ENCODE measurements at places on chromosomes 16 and 17. TPM values are rescaled to one million over a fixed set of nuclear protein-coding genes. Genes with fewer than 3 reads are reported as not detected.

- DNase-seq, result no peak
Measured at GRCh38 chr17:44004761-44005526, 522 bp downstream of the NAGS start.

TMEM92 gene
- 0.35 TPM for total RNA-seq

GRCh38 chr17:73431401-73432205 lies 119.8 kb upstream of the CDC42EP4 start:
- no peak for DNase-seq

DNA sequence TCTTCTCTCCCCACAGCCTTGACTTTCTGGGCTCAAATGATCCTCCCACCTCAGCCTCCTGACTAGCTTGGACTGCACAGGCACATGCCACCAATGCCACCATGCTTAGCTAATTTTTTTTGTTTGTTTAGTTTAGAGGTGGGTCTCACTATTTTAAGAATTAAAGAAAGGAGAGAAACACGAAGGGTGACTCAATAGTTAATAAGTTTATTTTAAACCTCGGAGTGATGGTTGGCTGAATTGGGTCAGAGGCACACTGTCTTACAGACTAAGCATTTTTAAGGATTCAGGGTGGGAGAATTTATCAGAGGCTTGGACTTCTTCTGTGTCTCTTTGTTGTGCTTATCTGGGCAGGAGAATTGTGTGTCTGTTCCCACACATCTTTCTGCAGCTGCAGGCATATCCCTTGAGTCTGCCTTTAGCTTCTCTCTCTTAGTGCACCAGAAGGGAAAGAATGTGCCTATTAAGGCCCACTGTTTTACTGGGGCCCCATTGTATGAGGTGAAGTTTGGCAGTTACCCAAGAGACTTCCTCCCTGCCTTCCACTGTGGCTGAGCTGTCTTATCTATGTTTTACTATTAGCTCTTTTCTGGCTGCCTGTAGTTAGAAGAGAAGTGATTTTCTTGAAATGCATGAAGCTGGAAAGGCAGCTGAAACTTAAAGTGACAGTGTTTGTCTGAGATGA lies 2172.0 kb downstream of the TP53TG3F start:
- no peak for DNase-seq

NTN1 gene
- total RNA-seq, result 7.7 TPM

GRCh38 chr17:50865868-50866260 lies 290 bp downstream of the TOB1 start:
- no peak for DNase-seq

DNA sequence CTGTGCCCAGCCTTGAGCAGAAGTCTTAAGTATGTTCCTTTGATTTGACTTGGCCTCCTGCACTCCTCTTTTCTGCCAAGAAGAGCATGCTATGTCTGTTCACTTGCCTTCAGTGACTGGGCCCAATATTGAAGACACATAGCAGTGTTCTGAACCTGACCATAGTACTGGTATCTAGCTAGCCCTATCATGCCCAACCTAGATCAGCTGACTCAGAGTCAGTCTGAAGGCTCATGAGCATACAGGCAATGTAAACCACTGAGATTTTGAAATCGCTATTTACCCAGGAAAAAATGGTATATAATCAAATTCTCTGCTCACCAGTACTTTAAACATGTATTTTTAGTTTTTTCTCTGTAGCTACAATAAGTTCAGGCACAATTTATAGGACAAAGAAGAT lies 129.4 kb downstream of the TANC2 start:
- no peak for DNase-seq

DNA sequence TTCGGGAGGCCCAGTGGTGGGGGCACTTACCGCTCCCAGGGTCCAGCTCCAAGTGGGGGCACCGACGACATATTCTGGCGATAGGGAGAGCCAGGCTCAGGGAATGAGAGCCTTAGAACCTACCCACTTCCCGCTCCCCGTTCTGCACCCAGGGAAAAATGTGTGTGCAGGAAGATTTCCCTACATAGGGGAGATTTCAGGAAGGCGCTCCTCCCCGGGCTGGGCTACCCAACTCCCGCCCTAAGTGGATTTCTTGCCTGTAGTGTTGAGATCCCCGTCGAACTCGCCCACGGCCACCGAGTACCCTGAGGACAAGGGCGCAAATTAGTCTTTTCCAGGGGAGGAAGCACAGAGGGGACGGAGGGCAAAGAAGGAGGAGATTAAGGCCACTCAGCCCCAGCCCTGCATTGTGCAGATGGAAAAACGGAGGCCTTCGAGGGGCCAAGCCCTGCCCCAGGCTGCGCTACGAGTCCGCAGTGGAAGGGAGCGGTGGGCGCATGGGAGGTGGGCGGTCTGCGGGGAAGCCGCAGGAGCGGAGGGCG lies 5.1 kb downstream of the ITGA2B start:
- DNase-seq, result no peak

GRCh38 chr16:50696575-50697420 lies 3.4 kb downstream of the NOD2 start:
- peak; percentile 76 for DNase-seq

GRCh38 chr17:40608061-40608581 lies 39.5 kb downstream of the SMARCE1 start:
- DNase-seq, result no peak

DNA sequence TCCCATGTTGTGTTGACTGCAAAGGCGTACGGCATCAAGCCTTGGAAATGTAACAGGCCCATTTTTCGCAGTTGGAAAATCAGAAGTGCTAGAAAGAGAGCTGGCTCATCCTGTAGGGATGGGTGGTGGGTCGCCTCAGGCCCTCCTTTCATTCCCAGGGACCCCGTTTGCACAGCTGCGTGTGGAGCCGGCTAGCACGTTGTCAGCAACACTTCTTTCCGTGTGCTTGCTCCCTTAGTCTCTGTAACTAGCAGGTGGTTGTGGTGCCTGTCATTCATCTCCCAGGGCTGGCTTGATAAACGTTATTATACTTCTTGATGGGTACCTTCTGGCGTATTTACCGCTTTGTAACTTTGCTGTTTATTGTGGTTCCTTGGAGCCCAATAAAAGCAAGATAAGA lies 239.0 kb upstream of the CACNG5 start:
- DNase-seq, result no peak

DNA sequence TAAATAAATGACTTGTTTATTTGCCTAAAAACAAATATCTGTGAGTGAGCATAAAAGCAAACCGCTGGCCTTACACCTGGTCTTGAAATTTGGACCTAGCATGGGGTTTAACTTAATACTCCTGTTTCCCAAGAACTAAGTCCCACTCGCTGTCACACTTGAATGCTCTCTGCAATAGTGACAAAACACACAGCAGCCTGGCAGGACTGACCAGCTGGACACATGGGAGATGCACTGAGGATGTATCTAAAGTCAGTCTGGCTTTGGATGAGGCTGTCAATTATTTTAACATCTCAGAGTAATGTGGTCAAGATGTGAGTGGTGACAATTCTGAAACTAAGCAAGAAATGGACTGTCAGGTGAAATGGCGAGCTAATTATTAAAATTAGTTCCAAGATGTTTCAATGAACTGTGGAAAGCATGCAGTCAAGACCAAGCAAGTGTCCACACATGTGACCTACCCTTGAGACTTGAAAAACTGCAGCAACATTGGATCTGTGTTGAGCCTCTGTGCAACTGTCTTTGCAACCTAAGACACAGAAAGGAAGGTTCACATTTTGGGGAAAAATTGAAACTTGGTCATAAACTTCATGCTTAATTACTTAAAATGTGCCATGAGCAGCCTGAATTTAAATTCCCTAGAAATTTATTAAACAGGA lies 16.6 kb downstream of the LITAFD start:
- no peak for DNase-seq

GRCh38 chr17:51869387-51869786 lies 289.1 kb downstream of the CA10 start:
- DNase-seq, result peak; percentile 68

- DNase-seq, result peak; percentile 51
Measured at GRCh38 chr16:86761111-86762031, 183.0 kb downstream of the FOXL1 start.

CEP112 gene
- 18.6 TPM for total RNA-seq

ENPP7 gene
- total RNA-seq, result not detected

VTN gene
- total RNA-seq, result 0.58 TPM

DNA sequence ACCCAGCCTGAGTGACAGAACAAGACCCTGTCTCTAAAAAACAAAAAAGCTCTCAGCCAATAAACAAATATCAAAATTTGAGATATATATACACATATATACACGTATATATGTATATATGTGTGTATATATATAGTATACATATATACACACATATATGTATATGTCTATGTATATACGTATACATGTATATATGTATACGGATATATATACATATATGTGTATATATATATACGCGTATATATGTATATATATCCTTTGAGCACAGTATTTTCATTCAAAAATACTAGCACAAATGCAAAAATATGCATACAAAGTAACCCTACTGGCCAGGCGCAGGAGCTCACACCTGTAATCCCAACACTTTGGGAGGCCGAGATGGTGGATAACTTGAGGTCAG lies 13.0 kb downstream of the MTMR4 start:
- no peak for DNase-seq

PRR29 gene
- total RNA-seq, result 0.75 TPM

RUNDC3A gene
- 1.4 TPM for total RNA-seq

- no peak for DNase-seq
Measured at GRCh38 chr16:81442916-81443687, 1.5 kb upstream of the CMIP start.

UMOD gene
- total RNA-seq, result not detected

DNA sequence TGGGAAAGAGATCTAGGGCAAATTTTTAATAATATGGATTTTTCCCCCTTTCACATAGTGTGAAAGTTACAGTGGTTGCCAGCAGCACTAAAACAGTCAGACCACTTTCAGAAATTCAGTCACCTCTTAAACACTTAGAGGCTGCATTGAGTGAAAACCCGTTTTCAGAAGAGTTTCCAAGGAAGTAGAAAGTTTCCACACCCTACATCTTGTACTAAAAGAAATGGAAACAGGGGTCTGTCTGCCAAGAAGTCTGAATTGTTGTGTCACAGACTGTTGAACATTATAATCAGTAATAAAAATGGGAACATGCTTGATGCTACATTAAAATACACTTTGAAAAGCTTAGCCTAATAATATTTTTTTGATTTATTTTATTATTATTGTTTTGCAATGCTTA lies 278.9 kb upstream of the KCNJ16 start:
- peak; percentile 99 for DNase-seq

DNA sequence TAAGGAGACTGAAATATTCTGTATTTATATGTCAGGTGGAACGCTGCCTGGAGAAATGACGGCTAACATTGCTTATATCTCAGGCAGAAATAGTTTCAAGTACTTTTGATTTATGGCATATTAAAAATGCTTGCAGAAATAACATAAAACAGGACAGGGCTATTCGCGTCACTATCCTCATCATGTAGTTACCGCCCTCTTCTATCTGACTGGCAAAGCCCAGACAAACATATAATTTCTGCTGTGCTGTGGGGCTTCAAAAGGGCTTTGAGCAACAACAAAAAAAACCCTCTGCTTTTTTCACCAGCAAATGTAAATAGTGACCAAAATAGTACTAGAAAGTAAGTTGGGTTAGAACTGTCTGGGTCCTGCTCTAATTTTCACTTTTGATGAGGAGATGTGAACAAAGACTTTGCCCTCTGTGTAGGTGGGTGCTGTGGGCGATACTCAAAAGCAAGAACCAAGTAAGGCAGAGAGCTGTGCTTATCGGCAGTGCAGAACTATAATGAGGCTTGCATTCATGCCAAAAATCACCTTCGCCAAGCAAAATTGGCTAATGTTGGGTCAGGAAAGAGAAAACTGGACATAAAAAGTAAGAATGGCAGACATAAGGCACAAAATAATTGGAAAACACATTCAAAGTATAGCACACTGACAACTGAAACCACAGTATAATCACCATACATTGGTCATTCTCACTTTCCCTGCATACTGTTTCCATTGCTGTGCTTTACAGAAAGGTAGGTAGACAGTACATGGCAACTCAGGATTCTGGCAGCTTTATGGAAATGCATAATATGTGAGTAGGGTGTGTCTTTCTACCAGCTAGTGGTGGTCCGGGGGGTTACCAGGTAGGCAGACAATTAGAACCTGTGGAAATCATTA lies 151.2 kb upstream of the AXIN2 start:
- no peak for DNase-seq

GSE1 gene
- 32.4 TPM for total RNA-seq

GRCh38 chr16:57732037-57732436 lies 3.5 kb upstream of the KATNB1 start:
- DNase-seq, result no peak

CUEDC1 gene
- 13.2 TPM for total RNA-seq

DNA sequence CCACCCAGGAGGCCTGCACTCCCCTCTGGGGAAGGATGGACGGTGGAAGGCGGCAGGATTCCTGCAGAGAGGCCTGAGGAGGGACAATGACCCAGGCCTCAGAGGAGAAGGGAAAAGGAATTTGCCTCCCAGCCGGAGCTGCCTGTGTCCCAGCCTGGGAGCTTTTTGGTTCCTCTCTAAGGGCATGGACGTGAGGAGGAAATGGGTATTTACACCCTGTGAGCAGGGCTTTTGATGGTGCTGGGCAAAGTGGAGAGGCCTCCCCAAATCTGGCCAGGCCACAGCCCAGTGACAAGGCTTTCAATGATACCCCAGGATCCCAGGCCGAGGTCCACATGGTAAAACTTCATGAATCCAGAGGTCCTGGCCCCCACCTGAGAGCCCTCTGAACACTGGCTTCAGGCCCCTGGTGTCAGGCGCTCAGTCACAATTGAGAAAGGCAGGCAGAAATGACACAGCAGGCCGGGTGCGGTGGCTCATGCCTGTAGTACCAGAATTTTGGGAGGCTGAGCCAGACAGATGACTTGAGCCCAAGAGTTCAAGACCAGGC lies 56.0 kb upstream of the DOC2B start:
- DNase-seq, result no peak

PPM1E gene
- 1.1 TPM for total RNA-seq

DNA sequence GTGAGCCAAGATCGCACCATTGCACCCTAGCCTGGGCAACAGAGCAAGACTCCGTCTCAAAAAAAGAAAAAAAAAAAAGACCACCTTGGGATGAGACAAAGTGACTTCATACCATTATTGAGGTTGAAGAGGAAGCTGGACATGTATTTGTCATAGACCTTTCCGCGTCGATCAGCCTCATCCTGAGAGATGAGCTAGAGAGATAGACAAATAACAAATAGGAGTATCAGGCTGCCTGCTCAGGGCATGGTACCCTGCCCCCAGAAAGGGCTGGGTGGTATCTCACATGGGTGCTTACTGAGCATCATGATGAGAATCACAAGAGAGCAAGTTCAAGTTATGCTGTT lies 22.1 kb downstream of the CNTNAP1 start:
- no peak for DNase-seq

SGCA gene
- total RNA-seq, result 265 TPM

COIL gene
- 13.9 TPM for total RNA-seq

All from muscle of leg (tissue), 16 donors.